ENCODE measurements at places on chromosomes 5 and 9.

- no peak for DNase-seq
Measured at GRCh38 chr9:90556897-90557675, 85.5 kb downstream of the DIRAS2 start.

DNA sequence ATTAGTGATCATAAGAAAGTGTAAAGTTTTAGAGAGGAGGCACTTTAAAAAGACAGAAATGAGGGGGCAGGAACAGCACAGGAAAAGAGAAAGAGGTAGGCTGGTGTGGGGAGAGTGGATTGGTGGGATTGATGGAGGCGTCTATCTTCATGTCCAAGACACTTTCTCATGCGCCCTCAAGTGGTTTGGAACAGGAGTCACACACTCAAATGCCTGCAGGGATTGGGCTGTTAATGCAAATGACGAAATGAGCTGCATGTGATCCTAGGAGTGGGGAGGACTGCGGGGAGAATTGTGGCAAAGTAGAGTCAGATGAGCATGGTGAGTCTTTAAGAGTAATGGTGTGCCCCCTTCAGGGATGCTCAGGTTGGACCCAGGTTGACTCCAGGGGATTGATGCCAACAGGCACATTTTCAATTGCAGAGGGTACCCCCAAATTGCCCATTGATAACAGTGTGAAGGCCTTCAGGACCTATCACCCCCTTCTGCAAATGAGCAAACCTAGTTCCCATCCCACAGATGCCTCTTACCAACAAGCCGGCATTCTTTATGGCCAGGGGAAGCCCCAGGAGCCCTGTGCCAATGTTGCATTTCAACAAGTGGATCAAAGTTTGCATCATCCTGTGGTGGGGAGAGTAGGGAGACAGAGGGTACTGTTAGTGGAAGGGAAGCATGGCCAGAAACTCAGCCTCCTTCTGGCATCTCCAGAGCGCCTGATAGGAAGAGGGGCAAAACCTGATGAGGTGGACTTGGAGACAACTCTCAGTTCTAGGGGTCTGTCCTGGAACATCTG lies 5.3 kb downstream of the SLC36A3 start:
- DNase-seq, result peak; percentile 51

- DNase-seq, result no peak
Measured at GRCh38 chr9:6219040-6219439, 3.4 kb downstream of the IL33 start.

DNA sequence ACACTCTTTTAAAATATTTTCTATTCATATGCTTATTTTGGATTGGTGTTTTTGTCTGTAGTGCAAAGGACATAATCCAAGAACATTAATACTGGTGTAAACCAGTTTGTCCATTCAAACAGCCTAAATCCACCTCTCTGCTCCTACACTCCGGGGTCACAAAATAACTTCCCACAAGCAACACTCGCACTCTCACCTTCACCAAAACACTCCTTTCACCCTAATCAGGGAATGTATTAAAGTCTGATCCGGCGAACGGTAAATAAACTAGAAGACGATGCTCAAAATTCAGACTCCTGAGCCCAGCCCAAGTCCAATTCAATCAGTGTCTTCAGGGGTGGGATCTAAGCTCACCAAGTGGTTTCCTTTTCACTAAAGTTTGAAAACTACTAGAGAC lies 649 bp downstream of the AP3B1 start:
- DNase-seq, result no peak

- DNase-seq, result no peak
Measured at GRCh38 chr5:172700365-172701290, 59.6 kb downstream of the NEURL1B start.

DNA sequence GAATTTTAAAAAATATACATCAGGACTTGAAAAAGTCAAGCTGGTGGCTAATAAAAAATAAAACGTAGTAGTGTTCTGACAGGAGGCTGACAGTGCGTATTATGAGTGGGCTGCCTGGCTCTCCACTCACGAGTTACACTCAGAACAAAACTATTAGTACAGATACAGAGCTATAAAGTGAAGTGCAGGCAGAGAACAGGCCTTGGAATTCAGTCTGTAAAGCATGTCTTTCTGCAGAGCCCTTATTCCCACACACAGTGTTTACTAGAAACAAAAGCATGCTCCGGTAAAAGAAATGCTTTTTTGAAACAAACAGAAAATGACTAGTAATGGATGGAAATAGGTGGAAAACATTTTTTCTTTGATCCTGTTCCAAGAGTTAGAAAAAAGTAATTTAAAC lies 334.7 kb downstream of the DIRAS2 start:
- DNase-seq, result no peak

DNA sequence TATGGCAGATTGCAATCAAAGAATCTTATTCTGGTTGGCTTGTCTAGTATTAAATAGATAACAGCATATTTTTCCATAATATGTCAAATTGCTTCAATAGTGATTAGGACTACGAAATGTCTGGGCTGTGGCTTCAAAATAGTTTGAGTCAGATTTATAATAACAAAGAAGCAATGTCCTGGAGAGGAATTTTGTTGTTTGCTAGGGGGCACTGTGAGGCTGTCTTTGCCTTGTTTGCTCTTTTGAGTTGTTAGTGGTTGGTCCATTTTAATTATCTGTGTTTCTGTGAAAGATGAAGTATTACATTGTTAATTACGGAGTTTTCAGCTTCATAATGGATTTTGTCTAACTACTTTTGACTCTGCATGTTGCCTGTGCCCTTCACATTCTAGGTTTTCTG lies 713.6 kb downstream of the TLE4 start:
- peak; percentile 56 for DNase-seq

DNA sequence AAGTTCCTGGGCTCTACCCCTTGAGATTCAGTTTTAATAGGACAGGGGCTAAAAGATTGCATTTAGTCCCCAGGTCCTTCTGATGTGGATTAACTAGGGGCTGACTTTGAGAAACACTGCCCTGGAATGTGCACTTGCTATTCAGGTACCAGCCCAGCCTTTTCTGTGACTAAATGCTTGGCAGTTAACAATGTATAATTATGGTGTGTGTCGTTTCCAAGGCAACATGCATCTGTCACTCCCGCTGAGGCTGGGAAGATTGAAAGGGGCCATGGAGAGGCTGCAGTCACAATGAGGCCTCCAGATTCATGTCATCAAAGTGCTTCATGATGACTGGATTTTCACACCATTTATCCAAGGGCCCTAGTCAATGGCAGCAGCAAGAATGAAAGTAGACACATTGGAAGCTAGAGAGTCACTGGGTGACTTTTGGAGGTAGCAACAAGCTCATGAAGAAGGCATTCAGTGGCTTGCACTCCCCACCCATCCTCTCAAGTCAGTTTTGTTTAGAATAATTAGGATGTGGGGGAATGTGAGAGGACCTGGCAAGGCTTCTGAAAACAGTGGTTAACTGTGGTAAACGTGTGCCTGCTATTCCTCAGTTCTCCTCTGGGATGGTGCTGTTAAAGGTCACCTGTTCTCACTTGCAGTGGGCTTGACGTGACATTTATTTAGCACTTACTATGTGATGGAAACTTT lies 28.3 kb downstream of the RAI14 start:
- peak; percentile 92 for DNase-seq

DNA sequence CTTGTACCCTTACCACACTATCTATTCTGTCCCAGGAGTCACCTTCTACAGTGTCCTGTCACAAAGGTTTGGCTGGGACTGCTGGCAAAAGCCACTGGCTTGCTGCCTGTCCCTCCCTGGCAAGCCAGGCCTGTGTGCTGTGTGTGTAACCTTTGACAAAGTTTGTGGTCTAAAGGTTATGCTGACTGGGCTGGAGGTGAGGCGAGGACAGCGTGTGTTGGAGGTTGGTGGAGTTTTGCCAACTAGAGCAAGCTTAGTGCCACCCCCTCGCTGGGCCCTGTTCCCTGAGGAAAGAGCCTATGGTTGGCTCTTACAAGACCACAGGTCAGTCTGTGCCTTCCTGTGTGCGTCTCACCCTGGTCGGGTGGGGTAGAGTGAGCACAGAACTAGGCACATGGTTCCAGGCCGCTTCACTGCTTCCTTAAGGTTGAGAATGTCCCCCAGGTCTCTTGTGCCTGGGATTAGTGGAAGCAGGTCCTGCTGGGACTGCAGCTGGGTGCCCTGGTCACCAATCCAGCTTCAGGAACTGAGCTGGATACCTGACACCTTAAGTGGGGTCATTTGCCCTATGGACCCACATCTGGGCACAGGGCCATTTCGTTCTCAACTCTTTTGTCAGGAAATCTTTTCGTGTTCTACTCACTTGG lies 152.2 kb downstream of the GADD45G start:
- DNase-seq, result no peak

- DNase-seq, result no peak
Measured at GRCh38 chr5:151060742-151061141, 20.1 kb downstream of the TNIP1 start.

GRCh38 chr5:131521252-131521651 lies 113.8 kb downstream of the RAPGEF6 start:
- DNase-seq, result peak; percentile 8

DNA sequence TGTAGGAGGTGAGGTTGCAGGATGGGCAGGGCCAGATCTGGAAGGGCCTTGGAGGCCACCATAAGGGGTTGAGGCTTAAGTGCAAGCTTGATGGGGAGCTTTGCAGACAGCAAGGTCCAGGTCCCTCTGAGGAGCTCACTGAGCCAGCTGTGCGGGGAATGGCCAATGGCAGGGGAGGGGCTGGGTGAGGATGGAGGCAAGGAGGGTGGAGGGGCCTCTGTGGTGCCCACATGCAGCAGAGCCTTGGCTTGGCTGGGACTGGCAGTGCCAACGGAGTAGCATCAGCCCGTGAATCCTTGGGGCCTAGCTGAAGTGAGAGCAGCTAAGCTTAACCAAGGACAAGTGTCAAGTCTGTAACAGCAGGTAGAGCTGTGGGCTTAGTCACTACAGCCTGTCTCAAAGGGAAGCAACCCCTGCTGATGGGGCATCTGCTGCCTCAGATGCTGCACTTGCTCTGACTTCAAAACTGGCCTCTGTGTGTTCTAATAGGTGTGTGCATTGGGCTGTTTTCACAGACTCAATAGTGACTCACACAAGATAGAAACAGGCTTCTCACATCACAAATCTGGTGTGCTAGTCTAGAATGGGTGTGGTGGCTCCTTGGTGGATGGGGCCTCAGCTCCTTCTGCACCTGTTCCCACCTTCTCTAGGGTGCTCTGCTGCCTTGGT lies 16.3 kb downstream of the GALNT12 start:
- DNase-seq, result no peak

GRCh38 chr9:92746567-92747458 lies 17.8 kb downstream of the BICD2 start:
- no peak for DNase-seq

GRCh38 chr5:67510204-67510603 lies 313.6 kb upstream of the CD180 start:
- no peak for DNase-seq

DNA sequence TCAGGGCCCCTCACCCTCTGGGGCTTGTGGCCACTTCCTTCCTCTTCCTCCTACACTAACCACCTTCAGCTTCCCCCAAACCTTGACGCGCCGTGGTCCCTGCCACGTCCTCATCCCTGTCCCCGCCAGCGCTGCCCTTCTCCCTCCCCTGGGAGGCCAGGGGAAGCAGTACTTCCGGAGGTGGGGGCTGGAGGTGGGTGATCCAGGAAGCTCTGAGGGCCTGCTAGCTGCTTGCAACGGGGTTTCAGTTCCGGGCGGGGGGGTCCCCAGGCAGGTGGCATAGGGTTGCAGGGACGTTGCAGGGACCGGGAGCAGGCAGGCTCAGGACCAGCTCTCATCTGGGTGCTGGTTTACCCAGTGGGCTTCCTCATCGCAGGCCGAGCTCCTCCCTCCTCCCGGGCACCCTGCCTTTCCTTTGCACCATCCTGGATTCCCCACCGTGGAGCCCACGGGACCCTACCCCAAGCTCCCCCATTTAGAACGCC lies 70.0 kb downstream of the RXRA start:
- DNase-seq, result no peak

GRCh38 chr9:21060919-21061561 lies 16.7 kb downstream of the IFNB1 start:
- peak; percentile 15 for DNase-seq

DNA sequence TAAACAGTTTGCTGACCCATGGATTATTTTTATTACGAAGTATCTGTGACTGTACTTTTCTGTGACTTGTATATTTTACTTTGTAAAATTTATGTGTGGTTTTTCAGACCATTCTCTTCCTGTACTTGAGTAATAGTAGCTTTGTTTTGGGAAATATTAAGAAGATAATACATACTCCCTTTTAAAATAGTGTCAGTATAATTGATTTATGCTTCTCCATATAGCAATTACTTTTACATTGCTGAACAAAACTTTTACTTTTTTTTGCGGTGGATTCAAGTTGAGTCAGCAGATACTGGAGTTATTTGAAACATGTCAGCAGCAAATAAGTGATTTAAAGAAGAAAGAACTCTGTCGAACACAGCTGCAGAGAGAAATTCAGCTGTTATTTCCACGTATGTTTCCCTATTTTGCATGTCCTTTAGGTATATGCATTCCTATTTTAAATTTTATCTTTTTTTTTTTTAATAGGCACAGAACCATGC lies 28.4 kb downstream of the TENT2 start:
- no peak for DNase-seq

- DNase-seq, result no peak
Measured at GRCh38 chr5:111134087-111134486, 41.9 kb downstream of the WDR36 start.

GRCh38 chr5:174794931-174795672 lies 70.7 kb downstream of the MSX2 start:
- peak; percentile 73 for DNase-seq

Data from astrocyte of the hippocampus (primary cell).